Muscle of leg (tissue), 16 donors: ENCODE measurements at places on chromosomes 2 and 18. TPM values are rescaled to one million over a fixed set of nuclear protein-coding genes. Genes with fewer than 3 reads are reported as not detected.

The IL37 gene
- not detected for total RNA-seq

The CMPK2 gene
- 3.2 TPM for total RNA-seq

The MYO5B gene
- total RNA-seq, result 0.98 TPM

The DHRS9 gene
- 0.31 TPM for total RNA-seq

The SERPINB3 gene
- total RNA-seq, result not detected

The FTCDNL1 gene
- 2.6 TPM for total RNA-seq

The WIPF1 gene
- 18.7 TPM for total RNA-seq

The RFX8 gene
- 1.9 TPM for total RNA-seq

The EFR3B gene
- total RNA-seq, result 3.2 TPM

The IL1R2 gene
- 0.18 TPM for total RNA-seq

The RRM2 gene
- total RNA-seq, result 12.2 TPM

The MOGAT1 gene
- total RNA-seq, result not detected

The LINC00305 gene
- not detected for total RNA-seq

The HJURP gene
- total RNA-seq, result 6.2 TPM

- H3K36me3 ChIP-seq, result no peaks in the 10 kb centered on the region
- no peaks in the 10 kb centered on the region for H3K27me3 ChIP-seq
- no peak overlapping the region for H3K27ac ChIP-seq
- H3K4me3 ChIP-seq, result no peak overlapping the region
- no peaks in the 10 kb centered on the region for H3K4me1 ChIP-seq
Measured at GRCh38 chr18:28365411-28365831, 188.5 kb upstream of the CDH2 start.

DNA sequence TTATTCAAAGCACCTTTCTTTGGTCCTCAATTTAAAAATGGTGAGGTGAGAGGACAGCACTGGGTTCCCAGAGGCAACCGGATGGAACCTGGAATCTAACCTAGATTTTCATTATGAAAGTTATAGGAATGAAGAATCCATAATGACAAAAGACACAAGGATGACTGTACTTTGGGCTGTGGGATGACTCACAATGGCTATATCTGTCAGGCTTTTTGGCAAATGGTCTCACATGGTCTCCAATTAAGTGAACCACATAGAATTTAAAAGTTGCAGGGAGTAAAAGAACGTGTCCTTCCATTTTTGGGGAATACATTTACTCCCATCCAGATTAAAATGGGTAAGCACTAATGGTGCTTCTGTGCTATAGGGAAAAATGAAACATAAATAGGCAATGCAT lies 31.8 kb upstream of the LYPD1 start:
- DNase-seq, result no peak
- H3K4me3 ChIP-seq, result no peak overlapping the region
- no peaks in the 10 kb centered on the region for H3K4me1 ChIP-seq
- no peak overlapping the region for H3K27ac ChIP-seq
- H3K36me3 ChIP-seq, result no peaks in the 10 kb centered on the region
- no peaks in the 10 kb centered on the region for H3K27me3 ChIP-seq

GRCh38 chr2:11938196-11938595 lies 191.8 kb downstream of the LPIN1 start:
- peak overlapping the region; percentile 23 for H3K27ac ChIP-seq
- no peak overlapping the region for H3K4me3 ChIP-seq
- peaks cover 7% of the 10 kb centered on the region for H3K4me1 ChIP-seq
- DNase-seq, result peak; percentile 57

DNA sequence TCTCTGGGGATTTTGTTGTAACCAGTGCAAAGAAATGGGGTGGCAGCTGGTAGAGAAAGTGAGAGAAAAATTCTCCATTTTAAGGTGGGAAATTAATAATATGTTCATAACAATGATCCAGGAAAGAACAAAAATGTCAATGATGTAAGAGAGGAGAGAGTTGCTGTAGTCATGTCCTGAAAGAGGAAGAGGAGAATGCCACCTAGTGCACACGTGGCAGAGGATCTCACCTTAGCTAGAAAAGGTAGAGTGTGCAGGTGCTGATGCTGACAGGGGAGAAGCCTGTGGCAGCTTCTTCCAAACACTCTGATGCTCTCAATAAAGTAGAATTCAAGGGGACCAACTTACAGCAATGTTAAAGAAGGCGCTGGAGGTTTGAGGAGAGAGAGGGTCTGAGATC lies 282.9 kb upstream of the PKDCC start:
- H3K27ac ChIP-seq, result no peak overlapping the region
- no peaks in the 10 kb centered on the region for H3K36me3 ChIP-seq
- H3K4me3 ChIP-seq, result no peak overlapping the region
- DNase-seq, result no peak
- H3K4me1 ChIP-seq, result peaks cover 5% of the 10 kb centered on the region
- peaks cover 2% of the 10 kb centered on the region for H3K27me3 ChIP-seq

GRCh38 chr2:232772531-232772930 lies 3.8 kb downstream of the KCNJ13 start:
- H3K36me3 ChIP-seq, result peaks cover 13% of the 10 kb centered on the region
- DNase-seq, result no peak
- H3K27me3 ChIP-seq, result no peaks in the 10 kb centered on the region
- H3K4me3 ChIP-seq, result no peak overlapping the region
- no peaks in the 10 kb centered on the region for H3K4me1 ChIP-seq

DNA sequence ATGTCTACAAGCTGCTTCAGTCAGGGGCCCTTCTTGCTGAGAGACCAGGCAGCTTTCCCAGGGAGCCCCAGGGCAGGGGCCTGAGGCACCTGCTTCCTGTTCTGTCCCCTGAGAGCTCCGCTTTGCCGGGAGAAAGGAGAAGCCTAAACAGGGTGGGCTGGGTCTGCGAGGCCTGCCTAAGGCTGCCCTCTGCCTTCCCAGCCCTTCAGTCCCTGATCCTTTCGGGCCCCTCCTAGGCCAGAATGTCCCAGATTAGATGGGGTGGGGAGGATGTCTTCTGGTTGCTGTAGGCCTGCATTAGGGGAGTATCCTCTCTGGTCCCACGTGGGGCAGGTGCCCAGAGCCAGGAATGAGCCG lies 72.4 kb downstream of the TGOLN2 start:
- no peaks in the 10 kb centered on the region for H3K27me3 ChIP-seq
- DNase-seq, result peak; percentile 69
- peaks cover 77% of the 10 kb centered on the region for H3K4me1 ChIP-seq

DNA sequence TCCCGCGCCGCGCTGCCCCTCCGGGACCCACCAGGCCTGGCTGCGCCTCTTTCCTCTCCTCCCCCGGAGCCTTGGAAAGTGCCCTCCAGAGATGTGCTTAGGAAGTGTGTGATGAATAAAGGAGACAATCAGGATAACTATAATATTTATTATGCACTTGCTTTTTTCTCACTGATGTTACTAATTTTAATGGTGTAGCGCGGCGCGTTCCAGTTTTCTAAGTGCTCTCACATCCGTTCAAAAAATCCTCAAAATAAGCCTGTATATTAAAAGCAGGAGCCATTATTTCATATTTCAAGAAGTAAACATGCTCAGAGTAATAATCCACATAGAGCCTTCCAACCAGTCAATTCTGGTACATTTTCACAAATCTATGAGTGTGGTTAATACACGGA lies 941 bp upstream of the MPPE1 start:
- H3K36me3 ChIP-seq, result peaks cover 7% of the 10 kb centered on the region
- DNase-seq, result no peak
- H3K27ac ChIP-seq, result peak overlapping the region; percentile 99
- H3K27me3 ChIP-seq, result no peaks in the 10 kb centered on the region
- peaks cover 9% of the 10 kb centered on the region for H3K4me1 ChIP-seq
- H3K4me3 ChIP-seq, result peak overlapping the region; percentile 90

- H3K27ac ChIP-seq, result no peak overlapping the region
- no peaks in the 10 kb centered on the region for H3K36me3 ChIP-seq
- peaks cover 8% of the 10 kb centered on the region for H3K27me3 ChIP-seq
- DNase-seq, result no peak
- no peak overlapping the region for H3K4me3 ChIP-seq
Measured at GRCh38 chr2:238942726-238943300, 94.9 kb downstream of the TWIST2 start.

DNA sequence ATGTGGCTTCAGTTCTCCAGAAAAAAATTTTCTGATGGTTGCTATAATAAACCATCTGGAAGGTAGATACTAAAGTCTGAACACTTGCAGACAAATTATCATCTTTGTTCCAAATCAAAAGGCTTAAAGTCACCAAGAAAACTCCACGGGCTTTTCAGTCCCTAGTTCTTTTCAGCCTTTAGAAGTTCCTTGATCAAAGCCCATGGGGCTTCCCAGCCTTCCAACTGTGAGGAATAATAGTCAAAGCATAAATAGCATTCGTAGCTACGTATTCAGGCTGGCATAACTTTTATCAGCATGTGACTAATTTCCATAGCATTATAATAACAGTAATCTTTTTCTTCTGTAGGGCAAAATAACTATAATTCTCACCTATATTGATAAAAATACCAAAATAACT lies 13.9 kb downstream of the SCG2 start:
- DNase-seq, result no peak
- H3K4me3 ChIP-seq, result no peak overlapping the region
- H3K27ac ChIP-seq, result no peak overlapping the region
- no peaks in the 10 kb centered on the region for H3K4me1 ChIP-seq

GRCh38 chr2:47300609-47301276 lies 102.2 kb upstream of the MSH2 start:
- H3K36me3 ChIP-seq, result no peaks in the 10 kb centered on the region
- H3K27me3 ChIP-seq, result peaks cover 6% of the 10 kb centered on the region

DNA sequence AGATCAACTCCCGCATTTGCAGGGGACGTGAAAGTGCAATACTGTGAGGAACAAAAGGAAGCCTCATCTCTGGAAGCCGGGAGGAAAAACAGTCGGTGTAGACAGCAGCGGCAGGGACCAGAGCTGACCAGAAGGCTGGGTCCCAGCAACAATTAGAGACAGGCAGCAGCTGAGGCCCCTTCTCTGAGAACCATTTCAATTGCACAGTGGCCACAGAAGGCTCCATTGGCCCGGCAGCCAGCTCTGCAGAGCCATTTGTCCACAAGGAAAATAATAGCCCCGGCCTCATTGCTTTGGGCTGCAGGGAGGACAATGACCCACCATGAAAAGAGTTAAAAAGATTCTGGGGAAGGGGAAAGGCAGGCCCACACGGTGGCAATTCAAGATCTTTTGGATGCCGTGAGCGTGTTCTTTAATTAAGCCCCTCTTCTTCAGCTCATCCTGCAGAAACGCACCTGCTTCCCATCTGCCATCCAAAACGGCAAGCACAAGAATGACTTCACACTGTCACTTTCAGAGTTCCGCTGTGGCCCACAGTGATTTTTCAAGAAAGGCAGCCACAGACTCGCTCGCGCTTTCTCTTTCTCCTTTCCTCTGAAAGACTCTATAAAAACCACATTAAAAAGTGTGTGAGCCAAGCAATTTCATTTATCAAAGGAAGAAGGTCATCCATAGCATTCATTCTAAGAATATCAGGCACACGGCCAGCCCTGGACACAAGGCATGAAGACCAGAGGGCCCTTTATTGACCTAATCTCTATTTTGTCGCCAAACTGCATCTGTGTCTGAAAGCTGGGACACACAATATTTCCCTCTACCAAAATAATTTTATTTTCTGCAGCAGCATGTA lies 293.6 kb downstream of the SOX11 start:
- no peak for DNase-seq
- H3K27me3 ChIP-seq, result peaks cover 12% of the 10 kb centered on the region
- no peak overlapping the region for H3K27ac ChIP-seq
- no peak overlapping the region for H3K4me3 ChIP-seq
- H3K36me3 ChIP-seq, result no peaks in the 10 kb centered on the region
- H3K4me1 ChIP-seq, result peaks cover 6% of the 10 kb centered on the region

- no peak for DNase-seq
- no peaks in the 10 kb centered on the region for H3K36me3 ChIP-seq
- H3K27ac ChIP-seq, result no peak overlapping the region
- H3K4me1 ChIP-seq, result no peaks in the 10 kb centered on the region
- H3K4me3 ChIP-seq, result no peak overlapping the region
- H3K27me3 ChIP-seq, result no peaks in the 10 kb centered on the region
Measured at GRCh38 chr2:188189356-188189755, 102.3 kb upstream of the GULP1 start.

DNA sequence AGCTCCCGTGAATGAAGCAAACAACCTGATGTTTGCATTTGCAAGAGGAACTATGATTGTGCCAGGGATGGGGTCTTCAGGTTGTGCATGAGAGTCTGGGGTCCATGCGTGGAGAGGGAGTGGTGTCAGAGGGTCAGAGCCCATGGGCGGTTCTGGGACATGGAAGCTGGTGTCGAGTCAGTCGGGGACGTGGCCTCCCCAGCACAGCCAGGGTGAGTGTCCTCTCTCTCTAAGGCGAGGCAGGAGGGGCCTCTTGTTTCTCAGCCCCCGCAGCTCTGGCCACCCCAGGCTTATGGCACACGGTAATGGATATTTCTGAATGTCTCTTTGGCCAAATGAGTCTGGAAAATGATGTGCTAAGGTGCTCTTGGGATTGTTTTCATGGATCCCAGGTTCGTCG lies 118.6 kb downstream of the RTP5 start:
- H3K27me3 ChIP-seq, result no peaks in the 10 kb centered on the region
- H3K4me1 ChIP-seq, result peaks cover 4% of the 10 kb centered on the region
- H3K4me3 ChIP-seq, result no peak overlapping the region
- no peak for DNase-seq
- H3K27ac ChIP-seq, result no peak overlapping the region
- no peaks in the 10 kb centered on the region for H3K36me3 ChIP-seq

- H3K36me3 ChIP-seq, result no peaks in the 10 kb centered on the region
- no peaks in the 10 kb centered on the region for H3K27me3 ChIP-seq
- no peak for DNase-seq
- H3K27ac ChIP-seq, result no peak overlapping the region
- H3K4me1 ChIP-seq, result no peaks in the 10 kb centered on the region
Measured at GRCh38 chr2:88924533-88924932, 233.1 kb downstream of the RPIA start.

DNA sequence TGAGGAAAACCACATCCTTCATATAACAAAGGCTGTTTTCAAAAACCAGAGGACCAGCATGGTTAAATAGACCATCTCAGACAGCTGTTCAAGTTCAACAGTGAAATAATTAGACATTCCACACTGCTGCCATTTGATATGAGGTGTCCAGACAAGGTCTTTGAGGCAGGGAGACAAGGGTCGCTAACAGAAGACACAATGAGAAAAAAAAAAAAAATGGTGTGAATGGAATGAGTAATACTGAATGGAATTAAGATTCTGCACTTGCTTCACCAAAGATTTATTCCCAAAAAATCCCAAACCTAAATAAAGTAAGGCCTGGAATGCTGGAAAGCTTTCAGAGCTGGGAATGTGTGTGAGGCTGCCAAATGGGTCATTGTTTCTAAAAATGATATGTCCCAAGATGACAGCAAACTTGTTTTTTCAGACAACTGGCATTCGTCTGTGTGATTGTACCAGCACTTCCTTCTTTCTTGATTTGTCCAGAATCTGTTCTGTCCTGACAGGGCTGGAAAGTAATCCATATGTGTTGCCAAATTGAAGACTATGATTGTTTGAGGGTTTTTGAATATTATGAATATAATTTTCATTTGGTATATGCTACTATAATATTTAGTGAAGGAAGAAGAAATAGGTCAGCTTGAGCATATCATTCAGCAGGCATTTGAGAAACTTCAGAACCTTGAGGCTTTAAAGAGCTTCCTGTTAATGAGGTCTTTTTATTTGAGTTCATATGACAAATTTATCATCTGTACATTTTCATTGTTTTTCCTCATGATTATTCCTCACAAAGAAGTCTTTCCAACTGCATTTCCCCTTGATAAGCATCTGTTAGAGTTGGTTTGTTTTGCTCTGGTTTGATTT lies 85.2 kb upstream of the ITGA4 start:
- H3K4me3 ChIP-seq, result no peak overlapping the region
- no peaks in the 10 kb centered on the region for H3K27me3 ChIP-seq
- no peaks in the 10 kb centered on the region for H3K36me3 ChIP-seq
- no peaks in the 10 kb centered on the region for H3K4me1 ChIP-seq
- DNase-seq, result peak; percentile 48
- no peak overlapping the region for H3K27ac ChIP-seq
